ENCODE measurements at places on chromosomes 5 and 9. TPM values are rescaled to one million over a fixed set of nuclear protein-coding genes. Genes with fewer than 3 reads are reported as not detected.
A peak's percentile ranks its signal among the peaks of the same experiment; 100 is the strongest.

GRCh38 chr5:166561759-166562158, 1729.7 kb upstream of the WWC1 start:
- DNase-seq: no peak
- H3K27me3 ChIP-seq: no peaks in the 10 kb centered on the region
- no peak overlapping the region for H3K4me3 ChIP-seq
- 0 out of 2 replicates have a peak, but pooled peaks cover 5% of the 10 kb centered on the region for H3K36me3 ChIP-seq
- peaks cover 8% of the 10 kb centered on the region for H3K4me1 ChIP-seq

Gene MAMDC2
- 13.7 TPM for total RNA-seq

Gene AJM1
- total RNA-seq: 0.12 TPM

DNA sequence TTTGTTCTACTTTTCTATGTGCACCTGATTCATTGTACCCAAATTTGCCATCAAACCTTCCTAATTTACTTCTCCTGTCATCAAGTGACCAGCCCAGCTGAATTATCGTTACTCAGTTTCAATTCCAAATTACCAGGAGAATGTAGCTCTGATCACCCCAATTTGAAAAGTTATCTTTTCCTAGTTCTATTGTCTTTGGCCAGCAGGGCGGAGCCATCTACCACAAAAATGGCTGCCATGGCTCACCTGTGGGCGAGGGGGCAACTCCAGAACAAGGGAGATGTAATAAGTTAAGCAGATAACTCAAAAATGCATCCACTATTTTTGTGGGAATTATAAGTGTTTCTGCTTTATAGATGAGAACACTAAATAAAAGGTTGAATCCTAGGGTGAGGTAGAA, 133.8 kb upstream of the MOCS2 start:
- H3K4me1 ChIP-seq: no peaks in the 10 kb centered on the region
- no peak overlapping the region for H3K27ac ChIP-seq
- H3K4me3 ChIP-seq: no peak overlapping the region
- DNase-seq: peak; percentile 15
- H3K27me3 ChIP-seq: no peaks in the 10 kb centered on the region

- no peaks in the 10 kb centered on the region for H3K36me3 ChIP-seq
- no peaks in the 10 kb centered on the region for H3K27me3 ChIP-seq
- peaks cover 56% of the 10 kb centered on the region for H3K4me1 ChIP-seq
- H3K4me3 ChIP-seq: peak overlapping the region; percentile 9
- peak overlapping the region; percentile 46 for H3K27ac ChIP-seq
Observed at GRCh38 chr5:125411744-125412560, 665.5 kb upstream of the ZNF608 start.

Gene GIN1
- 5.8 TPM for total RNA-seq

DNA sequence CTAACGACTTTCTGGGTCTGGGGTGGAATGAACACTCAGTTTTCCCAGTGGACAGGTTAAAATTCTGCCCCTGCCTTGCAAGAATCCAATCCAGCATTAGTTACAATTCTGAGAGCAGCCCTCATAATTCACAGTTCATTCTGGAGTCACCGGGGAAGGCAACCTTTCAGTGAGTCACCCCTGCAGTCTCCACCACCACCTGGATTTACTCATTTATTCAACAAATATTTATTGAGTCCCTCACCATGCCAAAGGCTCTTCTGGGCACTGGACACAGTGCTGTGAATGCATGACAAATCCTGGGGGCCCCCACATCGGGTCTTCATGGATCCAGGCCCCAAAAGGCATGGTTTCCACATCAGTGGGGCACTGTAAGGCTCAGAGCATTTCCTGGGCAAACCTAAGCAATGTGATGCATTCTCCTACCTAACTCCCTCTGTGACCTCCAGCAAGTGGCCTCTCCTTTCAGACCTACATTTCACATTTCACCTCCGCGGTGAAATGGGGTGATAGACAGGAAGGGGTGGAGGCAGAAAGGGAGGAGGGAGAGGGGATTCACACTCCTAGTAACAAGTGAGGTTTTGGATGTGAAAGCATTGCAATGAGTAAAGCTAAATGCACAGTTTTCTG, 6.4 kb upstream of the MSX2 start:
- no peaks in the 10 kb centered on the region for H3K36me3 ChIP-seq
- no peak overlapping the region for H3K4me3 ChIP-seq
- H3K27ac ChIP-seq: no peak overlapping the region
- peaks cover 40% of the 10 kb centered on the region for H3K4me1 ChIP-seq
- peak; percentile 12 for DNase-seq

GRCh38 chr5:165014439-165014838, 1509.0 kb downstream of the MAT2B start:
- no peaks in the 10 kb centered on the region for H3K4me1 ChIP-seq
- H3K27ac ChIP-seq: no peak overlapping the region
- no peaks in the 10 kb centered on the region for H3K36me3 ChIP-seq
- H3K27me3 ChIP-seq: no peaks in the 10 kb centered on the region

DNA sequence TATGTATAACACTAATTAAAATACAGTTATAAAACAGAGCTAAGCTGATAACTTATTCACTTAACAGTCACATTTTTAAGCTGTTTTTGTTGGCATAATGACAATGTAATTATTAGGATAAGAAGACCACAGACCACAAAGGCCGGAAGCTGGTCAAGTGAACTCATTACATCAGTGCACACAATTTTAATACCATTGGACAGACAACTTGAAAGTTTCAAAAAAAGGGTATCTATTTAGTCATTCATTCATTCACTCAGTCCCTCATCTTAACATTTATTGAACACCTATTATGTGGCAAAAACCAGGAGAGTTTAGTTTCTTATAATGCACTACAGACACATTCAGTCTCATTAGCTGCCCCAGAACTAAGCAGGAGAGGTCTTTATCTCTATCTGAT, 11.6 kb downstream of the ERP44 start:
- peaks cover 23% of the 10 kb centered on the region for H3K4me1 ChIP-seq
- no peak overlapping the region for H3K4me3 ChIP-seq
- H3K27ac ChIP-seq: no peak overlapping the region
- DNase-seq: no peak
- H3K27me3 ChIP-seq: no peaks in the 10 kb centered on the region
- H3K36me3 ChIP-seq: no peaks in the 10 kb centered on the region

- no peak overlapping the region for H3K27ac ChIP-seq
- H3K27me3 ChIP-seq: no peaks in the 10 kb centered on the region
- H3K36me3 ChIP-seq: no peaks in the 10 kb centered on the region
- H3K4me3 ChIP-seq: no peak overlapping the region
- H3K4me1 ChIP-seq: no peaks in the 10 kb centered on the region
- DNase-seq: no peak
Observed at GRCh38 chr5:53350368-53350767, 130.1 kb upstream of the FST start.

- no peak overlapping the region for H3K27ac ChIP-seq
- H3K4me1 ChIP-seq: 0 out of 2 replicates have a peak, but pooled peaks cover 8% of the 10 kb centered on the region
- no peak overlapping the region for H3K4me3 ChIP-seq
- DNase-seq: no peak
- H3K36me3 ChIP-seq: no peaks in the 10 kb centered on the region
Observed at GRCh38 chr9:114414346-114414745, 26.6 kb upstream of the AKNA start.

Gene AMACR
- total RNA-seq: 12.6 TPM

Gene LRRC19
- not detected for total RNA-seq

DNA sequence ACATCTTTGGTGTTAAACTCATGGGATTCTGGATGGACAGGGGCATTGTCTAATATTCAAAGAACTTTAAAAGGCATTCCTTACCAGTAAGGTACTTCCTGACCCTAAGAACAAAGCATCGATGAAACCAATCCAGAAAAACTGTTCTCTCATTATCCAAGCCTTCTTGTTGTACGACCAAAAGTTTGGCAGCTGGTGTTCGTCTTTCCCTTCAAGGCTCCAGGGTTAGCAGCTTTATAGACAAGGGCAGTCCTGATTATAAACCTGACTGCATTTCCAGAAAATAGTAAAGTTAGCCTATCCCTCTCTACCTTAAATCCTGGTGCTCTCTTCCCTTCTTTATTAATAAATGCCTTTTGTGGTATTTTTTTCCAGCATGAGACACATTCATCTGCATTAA, 149.4 kb upstream of the MRPS30 start:
- H3K27me3 ChIP-seq: no peaks in the 10 kb centered on the region
- H3K4me1 ChIP-seq: no peaks in the 10 kb centered on the region
- H3K36me3 ChIP-seq: no peaks in the 10 kb centered on the region
- H3K27ac ChIP-seq: no peak overlapping the region

DNA sequence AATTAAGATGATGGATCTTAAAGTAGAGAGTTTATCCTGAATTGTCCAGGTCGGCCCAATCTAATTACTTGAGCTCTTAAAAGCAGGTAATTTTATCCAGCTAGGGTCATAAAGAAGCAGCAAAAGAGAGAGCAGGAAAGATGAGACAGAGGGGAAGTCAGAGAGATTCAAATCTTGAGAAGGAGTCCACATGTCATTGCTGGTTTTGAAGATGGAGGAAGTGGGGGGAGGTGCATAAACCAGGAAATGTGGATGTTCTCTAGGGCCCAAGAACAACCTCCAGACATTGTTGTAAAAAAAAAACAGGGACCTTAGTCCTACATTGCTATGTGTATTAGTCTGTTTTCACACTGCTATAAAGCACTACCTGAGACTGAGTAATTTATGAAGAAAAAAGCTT, 66.4 kb downstream of the SLCO4C1 start:
- DNase-seq: no peak
- no peaks in the 10 kb centered on the region for H3K27me3 ChIP-seq
- no peak overlapping the region for H3K27ac ChIP-seq

Gene GABRA6
- not detected for total RNA-seq

Gene ERAP2
- total RNA-seq: not detected

Gene FRRS1L
- total RNA-seq: 0.78 TPM

GRCh38 chr9:114853071-114853855, 47.4 kb upstream of the TNFSF15 start:
- no peak for DNase-seq
- H3K4me1 ChIP-seq: no peaks in the 10 kb centered on the region
- H3K27me3 ChIP-seq: no peaks in the 10 kb centered on the region
- H3K4me3 ChIP-seq: no peak overlapping the region
- H3K36me3 ChIP-seq: no peaks in the 10 kb centered on the region
